ENCODE measurements at places on chromosomes 6 and 20. TPM values are rescaled to one million over a fixed set of nuclear protein-coding genes. Genes with fewer than 3 reads are reported as not detected.

- no peak for DNase-seq
These were observed 88.5 kb downstream of the BCAS1 start for GRCh38 chr20:53981752-53982437.

DNA sequence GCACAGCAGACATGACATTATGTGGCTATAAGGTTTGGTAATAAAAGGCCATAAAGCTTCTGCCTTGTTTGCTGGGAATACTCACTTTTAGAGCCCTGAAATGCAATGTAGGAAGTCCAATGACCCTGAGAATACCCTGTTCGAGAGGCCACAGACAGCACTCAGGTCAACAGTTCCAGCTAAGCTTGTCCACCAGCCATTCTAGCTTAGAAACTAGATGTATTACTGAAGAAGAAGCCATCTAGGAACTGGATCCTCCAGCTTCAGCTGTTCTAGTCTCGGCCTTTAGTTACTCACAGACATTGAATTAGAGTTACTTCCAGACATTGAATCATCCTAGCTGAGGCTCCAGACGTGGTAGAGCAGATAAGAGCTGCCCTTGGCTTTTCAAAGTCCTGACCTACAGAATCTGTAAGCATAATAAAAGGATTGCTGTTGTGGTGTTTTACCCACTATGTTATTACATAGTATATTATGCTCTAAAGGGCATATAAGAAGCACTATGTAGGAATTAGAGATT lies 84.9 kb downstream of the MMS22L start:
- DNase-seq: no peak

DNA sequence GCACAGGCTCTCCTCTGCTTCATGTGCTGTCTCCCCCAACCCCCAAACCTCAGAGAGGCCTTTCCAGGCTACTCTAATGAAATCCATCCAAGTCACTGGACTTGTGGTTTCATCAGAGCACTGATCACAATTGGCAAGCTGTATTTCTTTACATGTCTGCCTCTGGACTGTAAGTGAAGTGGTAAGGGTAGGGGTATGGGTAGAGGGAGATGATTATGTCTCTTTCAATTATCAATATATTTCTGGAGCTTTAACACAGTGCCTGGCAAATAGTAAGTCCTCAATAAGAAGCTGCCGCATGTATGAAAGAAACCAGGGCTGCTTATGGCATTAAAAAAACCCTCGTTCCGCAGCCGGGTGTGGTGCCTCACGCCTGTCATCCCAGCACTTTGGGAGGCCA lies 5.4 kb downstream of the TRERF1 start:
- no peak for DNase-seq

DNA sequence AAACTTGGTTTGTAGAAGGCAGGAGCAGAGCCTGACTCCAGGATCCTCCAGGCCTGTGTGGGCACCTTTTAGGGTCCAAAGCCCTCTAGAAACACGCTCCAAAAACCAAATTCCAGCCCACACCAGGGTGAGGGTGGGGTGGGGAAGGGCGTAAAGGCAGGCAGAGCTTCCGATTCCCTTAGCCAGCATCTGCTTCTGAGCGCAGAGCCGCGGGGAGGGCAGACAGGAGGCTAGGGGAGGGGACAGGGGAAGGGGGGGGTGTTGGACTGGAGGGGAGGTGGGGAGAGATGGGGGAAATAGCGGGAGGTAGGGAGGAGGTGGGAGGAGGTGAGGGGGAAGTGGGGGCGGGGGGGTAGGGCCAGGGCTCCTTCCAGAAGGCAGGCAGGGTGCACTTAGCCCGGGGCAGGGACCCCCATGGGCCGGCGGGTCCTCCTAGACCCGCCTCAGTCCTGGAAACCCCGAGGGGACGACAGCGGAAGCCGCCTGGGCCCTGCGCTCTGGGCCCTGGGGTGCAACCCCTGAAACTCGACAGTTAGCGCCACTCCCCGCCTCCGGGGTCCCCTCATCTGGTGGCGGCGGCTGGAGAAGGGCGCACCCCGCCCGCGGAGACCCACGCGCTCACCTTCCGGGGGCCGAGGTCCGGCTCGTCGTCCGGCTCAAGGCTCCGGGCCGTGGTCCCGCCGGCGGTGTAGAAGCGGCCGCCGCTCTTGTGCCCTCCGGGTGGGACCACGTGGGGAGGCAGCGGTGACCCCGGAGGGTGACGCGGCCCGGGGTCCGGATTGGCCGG lies 22.0 kb upstream of the FRMD1 start:
- no peak for DNase-seq

- no peak for DNase-seq
These were observed 34.0 kb upstream of the NUP153 start for GRCh38 chr6:17740559-17741220.

- no peak for DNase-seq
These were observed at the start of gene RAET1L for GRCh38 chr6:150025201-150025917. RAET1L (minus strand) TSS chr6:150025532; CDS start chr6:150025471, 61 bp downstream.

GRCh38 chr6:136717716-136717990 lies 74.6 kb downstream of the MAP3K5 start:
- no peak for DNase-seq

- peak; percentile 43 for DNase-seq
These were observed 4.4 kb downstream of the AMD1 start for GRCh38 chr6:110878751-110879522.

GRCh38 chr20:47392721-47393073 lies 36.2 kb upstream of the ZMYND8 start:
- no peak for DNase-seq

- DNase-seq: no peak
These were observed 382.5 kb downstream of the EPHA7 start for GRCh38 chr6:93036835-93037234.

- no peak for DNase-seq
These were observed 11.0 kb upstream of the SAMD5 start for GRCh38 chr6:147497472-147497871.

DNA sequence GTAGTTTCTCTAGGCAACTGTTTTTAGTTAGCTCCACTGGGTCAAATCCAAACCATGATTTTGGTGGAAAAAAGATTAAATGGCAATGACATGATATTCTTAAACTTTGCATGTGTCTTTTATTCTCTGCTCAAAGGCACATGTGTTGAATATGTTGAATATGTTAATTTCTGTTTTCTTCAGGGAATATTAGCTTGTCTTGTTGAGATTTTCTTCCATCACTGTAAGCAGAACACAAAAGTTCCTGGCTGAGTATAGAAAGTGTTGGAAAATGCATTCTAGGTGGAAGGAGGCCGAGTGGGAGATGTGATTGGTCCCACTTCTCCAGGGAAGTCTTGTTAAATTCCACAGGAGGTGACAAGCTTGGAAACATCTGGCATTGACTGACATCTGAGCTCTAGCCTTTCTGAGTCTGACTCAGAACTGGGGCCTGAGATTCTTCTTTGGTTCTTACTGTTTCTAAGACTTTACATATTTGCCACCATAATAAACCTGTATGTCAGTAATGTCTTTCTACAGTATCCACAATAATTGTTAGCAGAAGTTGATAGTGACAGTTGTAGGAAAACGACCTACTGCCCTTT lies 81.1 kb downstream of the LAMA4 start:
- DNase-seq: no peak

GRCh38 chr20:2402271-2402980 lies 21.7 kb downstream of the TGM6 start:
- no peak for DNase-seq

- no peak for DNase-seq
These were observed 217.2 kb downstream of the CDKAL1 start for GRCh38 chr6:20751293-20751935.

GRCh38 chr6:157232161-157232895 lies 91.0 kb downstream of the TMEM242 start:
- DNase-seq: no peak

- DNase-seq: peak; percentile 81
These were observed 47.8 kb downstream of the PLCG1 start for GRCh38 chr20:41185013-41185757.

DNA sequence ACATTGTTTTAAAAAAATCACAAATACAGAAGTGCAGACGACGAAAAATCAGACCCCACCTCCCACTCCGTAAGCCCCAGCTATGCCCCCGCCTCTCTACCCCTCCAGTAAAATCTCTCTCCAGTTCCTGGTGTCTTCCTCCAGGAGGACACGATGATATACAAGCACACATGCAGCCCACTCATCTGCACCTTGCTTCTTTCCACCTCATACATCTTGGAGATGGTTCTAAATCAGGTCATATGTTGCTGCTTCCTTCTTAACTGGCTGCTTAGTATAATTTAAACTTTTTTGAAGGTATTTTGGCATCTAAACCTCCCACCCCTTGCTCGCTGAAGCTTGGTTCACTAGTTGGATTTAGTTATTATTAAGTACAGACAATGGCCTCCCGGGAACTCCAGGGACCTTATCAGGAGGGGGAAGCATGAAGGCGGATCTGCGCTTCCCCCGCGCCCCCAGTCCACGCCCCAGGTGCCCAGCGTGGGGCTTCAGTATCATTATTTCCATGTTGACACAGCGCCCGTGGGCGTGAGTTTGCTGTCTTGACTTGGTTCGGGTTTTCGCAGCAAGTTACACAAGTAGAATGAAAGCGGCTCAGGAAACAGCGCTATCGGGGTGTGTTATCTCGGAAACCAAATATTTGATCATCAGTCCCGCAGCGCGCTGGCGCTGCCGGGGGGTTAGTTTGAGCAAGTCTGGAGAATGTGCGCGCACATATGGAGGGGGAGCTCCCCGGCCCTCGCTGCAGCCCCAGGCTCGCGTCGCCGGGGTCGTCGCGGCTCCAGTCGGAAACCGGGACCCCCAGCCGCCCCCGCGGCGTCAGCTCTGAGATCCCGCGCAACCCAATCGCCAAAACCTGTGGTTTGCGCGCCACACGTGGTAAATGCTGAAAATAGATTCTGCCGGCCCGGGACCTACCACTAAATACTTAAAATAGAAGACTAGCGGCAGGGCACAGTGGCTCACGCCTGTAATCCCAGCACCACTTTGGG lies 2.3 kb downstream of the BMP7 start:
- no peak for DNase-seq

DNA sequence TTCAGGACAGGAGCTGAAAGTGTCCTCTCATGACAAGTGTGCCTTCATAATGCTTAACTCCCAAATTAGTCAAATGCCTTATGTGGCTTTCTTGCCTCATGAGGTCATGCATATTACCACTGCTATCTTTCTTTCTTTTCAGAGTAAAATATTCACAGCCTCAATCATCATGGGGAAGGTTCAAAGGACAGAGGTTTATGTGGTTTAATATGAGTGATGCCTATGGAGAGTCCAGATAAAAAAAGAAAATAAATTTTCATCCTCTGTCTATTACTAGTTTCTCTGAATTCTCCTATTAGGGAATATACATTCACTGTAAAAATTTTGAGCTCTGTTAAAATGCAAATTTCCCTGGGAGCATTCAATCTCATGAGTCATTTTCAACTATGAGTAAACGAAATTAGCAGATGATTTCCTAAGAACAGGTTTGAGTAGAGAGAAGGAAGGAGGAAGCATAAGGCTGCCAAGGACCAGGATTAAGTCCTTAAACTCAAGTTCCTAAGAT lies 396.9 kb upstream of the ADGRB3 start:
- DNase-seq: no peak

GRCh38 chr6:159640322-159640721 lies 52.7 kb downstream of the SOD2 start:
- no peak for DNase-seq

DNA sequence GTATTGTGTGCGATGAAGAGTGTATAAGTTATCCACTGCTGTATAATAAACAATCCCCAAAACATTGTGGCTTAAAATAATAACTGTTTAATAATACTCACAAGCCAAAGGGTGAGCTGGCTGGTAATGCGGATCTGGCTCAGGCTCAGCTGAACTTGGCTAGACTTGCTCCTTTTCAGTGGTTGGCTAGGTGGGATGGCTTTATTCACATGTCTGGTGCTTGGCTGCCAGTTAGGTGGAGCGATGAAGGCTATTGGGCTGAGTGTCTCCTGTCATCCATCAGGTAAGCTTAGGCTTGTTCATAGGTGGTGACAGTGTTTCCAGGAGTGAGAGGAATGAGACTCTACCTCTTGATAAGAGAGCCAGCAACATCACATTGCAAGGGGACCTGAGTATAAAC lies 135.0 kb upstream of the ASCC3 start:
- no peak for DNase-seq

Gene SLC22A1
- 0.91 TPM for total RNA-seq

Gene FAM110A
- 3.5 TPM for total RNA-seq

Gene BMP2
- 11.4 TPM for total RNA-seq

Gene MUC22
- total RNA-seq: not detected

Gene C4B
- total RNA-seq: 8.6 TPM

Gene FHL5
- 6.4 TPM for total RNA-seq

Gene WFDC2
- 4.8 TPM for total RNA-seq

Gene TMEM14A
- total RNA-seq: 44.6 TPM

Measured in cerebellum (tissue), 4 donors.